Thyroid gland (tissue), 4 donors: ENCODE measurements at places on chromosomes 2 and 18. TPM values are rescaled to one million over a fixed set of nuclear protein-coding genes. Genes with fewer than 3 reads are reported as not detected.

- DNase-seq, result no peak
- H3K36me3 ChIP-seq, result no peaks in the 10 kb centered on the region
- no peak overlapping the region for H3K4me3 ChIP-seq
- H3K27me3 ChIP-seq, result no peaks in the 10 kb centered on the region
- no peak overlapping the region for H3K27ac ChIP-seq
Measured at GRCh38 chr18:36096955-36097354, 29.6 kb upstream of the RPRD1A start.

DNA sequence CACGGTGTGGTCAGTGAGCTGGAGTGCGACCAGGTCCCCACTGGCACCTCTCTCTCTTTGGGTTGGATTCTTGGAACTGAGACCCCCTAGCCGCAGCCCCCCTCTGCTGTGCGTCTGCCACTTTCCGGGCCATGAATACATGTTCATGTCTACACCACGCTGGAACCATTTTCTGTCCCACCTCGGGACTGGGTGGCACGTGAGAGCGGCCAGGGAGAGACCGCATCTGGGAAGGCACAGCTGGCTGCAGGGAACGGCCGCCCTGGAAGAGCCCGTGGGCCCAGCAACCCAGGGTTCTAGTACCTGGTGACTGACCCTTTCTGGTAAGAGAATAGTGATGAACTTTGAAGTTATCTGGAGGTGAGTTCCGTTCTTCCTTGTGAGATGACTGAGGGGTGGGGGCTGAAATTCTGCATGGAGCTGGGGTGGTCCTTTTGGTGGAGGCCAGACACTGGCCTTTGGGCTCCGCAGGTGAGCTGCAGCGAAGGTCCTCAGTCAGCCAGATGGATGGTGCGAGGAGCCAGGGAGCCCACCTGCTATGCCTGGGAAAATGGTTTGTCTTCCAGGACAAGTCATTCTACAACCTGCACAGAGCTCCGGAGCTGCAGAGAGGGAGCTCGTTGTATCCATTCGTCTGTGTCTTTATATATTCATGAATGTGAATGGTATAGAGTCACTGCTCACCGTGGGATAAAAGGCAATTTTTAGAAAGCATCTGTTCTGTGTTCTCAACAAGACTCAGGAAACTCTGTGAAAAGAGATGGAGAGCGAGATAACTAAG is 223.5 kb downstream of the NDUFA10 start:
- H3K27ac ChIP-seq, result no peak overlapping the region
- no peak for DNase-seq
- no peaks in the 10 kb centered on the region for H3K36me3 ChIP-seq

DNA sequence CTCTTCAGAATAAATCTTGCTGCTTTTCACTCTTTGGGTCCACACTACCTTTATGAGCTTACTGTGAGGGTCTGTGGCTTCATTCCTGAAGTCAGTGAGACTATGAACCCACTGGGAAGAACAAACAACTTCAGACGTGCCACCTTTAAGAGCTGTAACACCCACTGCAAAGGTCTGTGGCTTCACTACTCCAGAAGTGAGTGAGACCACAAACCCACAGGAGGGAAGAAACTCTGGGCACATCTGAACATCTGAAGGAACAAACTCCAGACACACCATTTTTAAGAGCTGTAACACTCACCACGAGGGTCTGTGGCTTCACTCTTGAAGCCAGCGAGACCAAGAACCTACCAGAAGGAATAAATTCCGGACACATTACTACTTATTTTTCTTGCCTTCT is 964.1 kb upstream of the NXPH2 start:
- no peak for DNase-seq
- no peaks in the 10 kb centered on the region for H3K36me3 ChIP-seq
- H3K4me3 ChIP-seq, result no peak overlapping the region
- H3K27me3 ChIP-seq, result no peaks in the 10 kb centered on the region
- no peaks in the 10 kb centered on the region for H3K4me1 ChIP-seq
- no peak overlapping the region for H3K27ac ChIP-seq

- no peaks in the 10 kb centered on the region for H3K27me3 ChIP-seq
- DNase-seq, result no peak
- H3K27ac ChIP-seq, result no peak overlapping the region
- H3K4me3 ChIP-seq, result no peak overlapping the region
- no peaks in the 10 kb centered on the region for H3K36me3 ChIP-seq
Measured at GRCh38 chr18:22110461-22110924, 58.9 kb upstream of the GATA6 start.

DNA sequence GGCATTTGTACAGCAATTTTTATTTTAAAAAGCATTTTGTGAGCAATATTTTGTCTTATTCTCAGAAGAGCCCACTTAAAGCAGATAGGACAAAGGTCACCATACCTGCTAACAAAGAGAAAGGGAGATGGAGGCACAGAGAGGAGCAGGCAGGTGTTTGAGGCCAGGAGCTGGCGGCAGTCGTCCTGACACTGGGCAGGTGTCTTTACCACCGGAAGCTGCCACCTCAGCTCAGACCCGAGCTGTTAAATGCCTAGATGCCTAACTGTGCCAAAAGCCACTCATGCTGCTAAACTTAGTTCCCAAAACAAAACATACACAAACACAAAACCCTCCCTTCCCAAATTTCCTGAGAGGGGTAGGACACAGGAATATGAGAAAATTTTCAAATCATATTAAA is 120.9 kb downstream of the CNTNAP5 start:
- no peak overlapping the region for H3K27ac ChIP-seq
- DNase-seq, result no peak
- no peak overlapping the region for H3K4me3 ChIP-seq
- H3K27me3 ChIP-seq, result no peaks in the 10 kb centered on the region
- H3K4me1 ChIP-seq, result no peaks in the 10 kb centered on the region

DNA sequence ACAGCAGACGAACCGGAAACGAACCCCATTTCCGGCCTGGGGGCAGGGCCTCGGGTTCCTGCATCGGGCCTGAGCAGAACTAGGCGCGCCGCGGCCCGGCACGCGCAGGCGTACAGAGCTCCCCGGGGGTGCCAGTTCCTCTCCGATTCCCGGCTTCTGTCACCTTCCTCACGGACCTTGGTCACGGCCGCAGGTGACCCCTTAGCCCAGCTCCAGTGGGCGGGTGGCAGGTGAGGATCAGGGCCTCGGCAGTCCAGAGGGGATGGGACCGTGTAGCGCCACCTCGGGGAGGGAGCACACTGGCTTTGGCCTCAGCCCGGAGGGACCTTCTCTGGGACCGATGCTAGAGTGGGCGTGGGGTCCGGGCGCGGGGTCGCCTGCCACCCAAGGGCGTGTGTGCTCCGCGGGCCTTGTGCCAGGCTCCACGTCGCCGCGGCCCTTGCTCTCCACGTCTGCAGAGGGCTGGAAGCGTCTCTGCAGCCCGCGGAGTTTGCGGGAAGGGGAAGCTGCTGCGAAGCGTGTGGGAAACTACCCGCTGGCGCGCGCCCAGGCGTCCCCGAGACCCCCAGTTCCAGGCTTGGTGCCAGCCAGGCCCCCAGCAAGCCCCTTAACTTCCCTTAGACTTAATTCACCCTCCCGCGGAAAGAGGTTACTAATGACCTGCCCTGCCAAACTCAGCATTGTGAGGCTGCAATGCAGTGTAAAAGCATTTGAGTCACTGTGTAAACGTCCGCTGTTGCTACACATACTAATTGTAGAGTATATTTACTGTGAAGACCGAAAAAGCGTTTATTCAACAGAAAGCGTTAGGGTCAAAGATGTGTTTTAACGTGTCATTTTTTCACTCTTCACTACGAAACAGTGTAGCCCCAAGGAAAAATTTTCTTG is at the start of gene TRAPPC12:
TRAPPC12 (plus strand) TSS at position 48 of the 888 bp plus-strand sequence. CDS start 7,930 bp downstream, outside the sequence.
- H3K27ac ChIP-seq, result peak within 1 kb of the TSS; percentile 92
- no peaks in the 10 kb centered on the region for H3K36me3 ChIP-seq
- peaks cover 11% of the 10 kb centered on the region for H3K4me1 ChIP-seq
- peak within 1 kb of the TSS; percentile 34 for H3K4me3 ChIP-seq

DNA sequence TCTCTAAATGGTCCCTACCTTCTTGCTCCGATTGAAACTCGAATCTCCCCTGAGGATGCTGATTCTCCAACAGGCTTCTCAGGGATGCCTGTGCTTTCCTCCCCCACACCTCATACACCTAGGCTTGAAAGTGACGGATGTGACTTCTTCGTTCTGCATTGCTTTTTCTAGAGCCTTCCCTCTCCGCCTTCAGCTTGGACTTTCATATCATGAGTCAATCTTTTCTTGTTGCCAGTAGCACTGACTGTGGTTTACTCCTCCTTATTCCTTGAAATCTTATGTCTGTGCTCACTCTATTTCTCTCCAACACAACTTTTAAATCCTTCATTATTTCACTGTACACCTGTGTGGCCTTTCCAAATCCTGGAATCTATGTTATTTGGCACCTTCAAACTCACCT is 451.4 kb downstream of the TMX3 start:
- no peaks in the 10 kb centered on the region for H3K36me3 ChIP-seq
- no peak for DNase-seq
- H3K27me3 ChIP-seq, result no peaks in the 10 kb centered on the region
- no peaks in the 10 kb centered on the region for H3K4me1 ChIP-seq
- no peak overlapping the region for H3K4me3 ChIP-seq
- H3K27ac ChIP-seq, result no peak overlapping the region

GRCh38 chr2:232928551-232929302 is 58.7 kb downstream of the SNORC start:
- H3K4me3 ChIP-seq, result no peak overlapping the region
- peaks cover 13% of the 10 kb centered on the region for H3K27me3 ChIP-seq
- H3K36me3 ChIP-seq, result no peaks in the 10 kb centered on the region
- H3K27ac ChIP-seq, result no peak overlapping the region
- H3K4me1 ChIP-seq, result peaks cover 21% of the 10 kb centered on the region
- peak; percentile 27 for DNase-seq

DNA sequence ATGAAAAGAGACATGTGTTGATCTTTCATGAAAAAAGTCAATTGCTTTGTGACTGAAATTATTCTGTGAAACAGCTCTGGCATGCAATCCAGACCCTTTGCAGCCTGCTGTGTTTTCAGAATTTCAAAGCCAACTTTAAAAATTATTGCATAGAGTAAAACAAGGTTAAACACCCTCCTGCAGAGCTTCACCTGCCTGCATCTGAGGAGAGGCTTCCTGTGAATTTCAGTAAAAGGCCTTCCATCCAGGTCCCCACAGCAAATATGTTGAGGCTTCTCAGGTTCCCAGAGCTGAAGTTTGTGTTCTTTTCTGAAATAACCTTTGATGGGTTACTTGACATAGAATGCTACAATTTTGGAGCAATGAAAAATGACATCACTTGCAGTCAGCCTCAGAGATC is 4.1 kb downstream of the XIRP2 start:
- H3K27me3 ChIP-seq, result no peaks in the 10 kb centered on the region
- H3K36me3 ChIP-seq, result no peaks in the 10 kb centered on the region
- no peak overlapping the region for H3K4me3 ChIP-seq
- no peak for DNase-seq
- no peaks in the 10 kb centered on the region for H3K4me1 ChIP-seq

DNA sequence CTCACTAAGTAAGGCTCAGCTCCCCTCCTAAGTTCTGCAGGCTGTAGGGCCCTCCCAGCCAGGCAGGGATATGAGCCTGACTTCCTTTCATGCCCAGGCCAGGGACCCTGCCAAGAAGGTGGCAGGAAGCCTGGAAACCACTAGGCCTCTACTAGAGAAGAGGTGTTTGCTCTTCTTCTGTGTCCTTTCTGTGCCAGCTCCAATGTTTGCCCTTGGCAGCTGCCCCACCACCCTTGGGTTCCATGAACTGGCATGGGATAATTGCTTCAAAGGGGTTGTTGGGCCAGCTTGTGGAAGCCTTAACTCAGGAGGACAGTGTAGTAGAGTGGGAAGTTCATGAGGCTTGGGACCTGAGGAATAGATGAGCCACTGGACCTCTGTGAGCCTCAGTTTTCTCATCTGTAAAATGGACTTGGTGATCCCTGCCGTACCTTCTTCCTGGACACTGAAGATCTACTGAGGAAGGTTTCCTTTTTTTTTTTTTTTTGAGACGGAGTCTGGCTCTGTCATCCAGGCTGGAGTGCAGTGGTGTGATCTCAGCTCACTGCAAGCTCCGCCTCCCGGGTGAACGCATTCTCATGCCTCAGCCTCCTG is 3.9 kb downstream of the SLC35F6 start:
- no peaks in the 10 kb centered on the region for H3K27me3 ChIP-seq
- H3K27ac ChIP-seq, result no peak overlapping the region
- no peaks in the 10 kb centered on the region for H3K36me3 ChIP-seq
- H3K4me1 ChIP-seq, result peaks cover 84% of the 10 kb centered on the region
- no peak overlapping the region for H3K4me3 ChIP-seq
- DNase-seq, result no peak

DNA sequence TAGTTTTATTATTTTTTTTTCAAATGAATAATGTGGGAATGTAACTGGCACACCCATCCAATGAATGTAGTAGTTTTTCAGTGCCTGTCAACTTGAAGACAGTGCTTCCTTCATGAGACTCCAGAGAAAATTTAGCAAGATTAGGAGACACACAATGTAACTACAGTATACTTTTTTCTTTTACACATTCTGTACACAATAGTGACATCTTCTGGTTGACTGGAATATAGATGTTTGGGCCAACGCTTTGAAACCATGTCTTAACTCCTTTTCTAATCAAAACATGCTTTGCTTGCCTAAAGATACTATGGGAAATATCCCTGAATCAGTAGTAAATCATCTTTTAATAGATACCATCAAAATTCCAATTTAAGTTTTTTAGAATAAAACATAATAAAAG is 229.5 kb upstream of the ZC3H15 start:
- no peaks in the 10 kb centered on the region for H3K36me3 ChIP-seq
- no peak for DNase-seq
- H3K4me3 ChIP-seq, result no peak overlapping the region
- no peaks in the 10 kb centered on the region for H3K4me1 ChIP-seq

DNA sequence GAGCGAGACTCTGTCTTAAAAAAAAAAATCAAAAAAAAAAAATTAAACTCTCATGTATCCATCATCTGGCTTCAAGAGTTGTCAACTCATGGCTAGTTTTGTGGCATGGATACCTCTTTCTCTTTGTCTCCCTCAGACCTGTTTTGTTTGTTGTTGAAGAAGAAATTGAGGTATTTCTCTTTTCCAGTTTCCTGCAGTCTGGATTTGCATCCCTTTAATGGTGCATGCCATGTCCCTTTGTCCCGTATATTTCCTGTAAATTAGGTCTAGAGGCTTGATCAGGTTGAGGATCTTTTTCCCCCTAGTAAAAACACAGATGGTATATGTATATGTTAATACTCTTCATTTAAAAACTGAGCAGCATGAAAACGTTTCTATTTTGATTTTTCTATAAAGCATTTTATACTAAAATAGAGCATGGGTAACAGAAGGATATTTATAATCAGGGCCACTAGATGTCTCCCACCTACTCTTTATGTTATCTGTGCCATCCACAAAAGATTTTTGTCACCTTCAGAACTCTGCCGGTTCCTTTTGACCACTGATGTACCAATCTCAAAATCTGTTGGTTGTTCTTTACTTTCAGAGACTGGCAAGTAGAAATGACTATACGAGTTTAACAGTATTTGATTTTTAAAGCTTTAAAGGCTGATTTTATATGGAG is 80.1 kb downstream of the GALNT1 start:
- DNase-seq, result no peak
- no peak overlapping the region for H3K27ac ChIP-seq
- no peaks in the 10 kb centered on the region for H3K27me3 ChIP-seq

- H3K27me3 ChIP-seq, result no peaks in the 10 kb centered on the region
- peaks cover 18% of the 10 kb centered on the region for H3K4me1 ChIP-seq
Measured at GRCh38 chr2:237315170-237315828, 98.7 kb downstream of the COL6A3 start.

GRCh38 chr2:8658064-8658862 is 23.6 kb upstream of the ID2 start:
- no peaks in the 10 kb centered on the region for H3K36me3 ChIP-seq
- no peaks in the 10 kb centered on the region for H3K27me3 ChIP-seq
- H3K27ac ChIP-seq, result no peak overlapping the region
- H3K4me3 ChIP-seq, result no peak overlapping the region

The FABP1 gene
- not detected for total RNA-seq

The CFAP210 gene
- total RNA-seq, result 1.6 TPM
